ENCODE measurements at places on chromosomes 12 and 14. TPM values are rescaled to one million over a fixed set of nuclear protein-coding genes. Genes with fewer than 3 reads are reported as not detected.

DNA sequence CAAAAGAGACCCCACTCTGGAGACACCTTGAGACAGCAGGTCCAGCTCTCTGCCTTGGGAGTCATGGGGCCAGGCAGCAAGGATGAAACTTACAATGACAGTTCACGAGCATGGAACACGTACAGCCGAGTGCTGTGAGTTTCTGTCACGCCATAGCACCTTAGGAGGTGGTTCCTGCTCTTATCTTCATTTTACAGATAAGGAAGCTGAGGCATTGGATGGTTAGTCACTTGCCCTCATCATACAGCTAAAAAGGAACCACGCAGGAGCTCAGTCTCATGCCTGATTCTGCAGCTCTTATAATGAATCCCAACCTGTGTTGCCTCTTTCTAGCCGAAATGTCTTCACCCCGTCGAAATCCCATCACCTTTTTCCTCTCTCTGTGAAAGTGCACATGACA, 39.9 kb downstream of the C14orf132 start:
- DNase-seq: no peak
- H3K27me3 ChIP-seq: no peaks in the 10 kb centered on the region
- no peaks in the 10 kb centered on the region for H3K36me3 ChIP-seq
- no peak overlapping the region for H3K27ac ChIP-seq
- H3K4me1 ChIP-seq: peaks cover 22% of the 10 kb centered on the region
- H3K4me3 ChIP-seq: no peak overlapping the region

GRCh38 chr12:6821591-6822425, at the start of gene GPR162:
Gene GPR162 (plus strand): TSS chr12:6821821. CDS start chr12:6823899, 2,078 bp downstream.
- DNase-seq: no peak
- peaks cover 9% of the 10 kb centered on the region for H3K4me1 ChIP-seq
- H3K36me3 ChIP-seq: no peaks in the 10 kb centered on the region

The FERMT2 gene
- 62.7 TPM for total RNA-seq

The PLEKHH1 gene
- 6.0 TPM for total RNA-seq

The MFAP5 gene
- total RNA-seq: 0.64 TPM

- no peak overlapping the region for H3K27ac ChIP-seq
- peaks cover 9% of the 10 kb centered on the region for H3K36me3 ChIP-seq
- DNase-seq: no peak
- H3K27me3 ChIP-seq: no peaks in the 10 kb centered on the region
- H3K4me3 ChIP-seq: no peak overlapping the region
Observed at GRCh38 chr12:40000884-40001283, 105.0 kb downstream of the SLC2A13 start.

Measured in MCF 10A (cell line).